ENCODE measurements at places on chromosomes 3 and 15.

- DNase-seq, result no peak
Measured at GRCh38 chr3:193530231-193531165, 24.2 kb downstream of the ATP13A4 start.

GRCh38 chr15:47688573-47689086 is 28.7 kb upstream of the SEMA6D start:
- no peak for DNase-seq

- no peak for DNase-seq
Measured at GRCh38 chr15:76904461-76905012, 603 bp downstream of the SCAPER start.

DNA sequence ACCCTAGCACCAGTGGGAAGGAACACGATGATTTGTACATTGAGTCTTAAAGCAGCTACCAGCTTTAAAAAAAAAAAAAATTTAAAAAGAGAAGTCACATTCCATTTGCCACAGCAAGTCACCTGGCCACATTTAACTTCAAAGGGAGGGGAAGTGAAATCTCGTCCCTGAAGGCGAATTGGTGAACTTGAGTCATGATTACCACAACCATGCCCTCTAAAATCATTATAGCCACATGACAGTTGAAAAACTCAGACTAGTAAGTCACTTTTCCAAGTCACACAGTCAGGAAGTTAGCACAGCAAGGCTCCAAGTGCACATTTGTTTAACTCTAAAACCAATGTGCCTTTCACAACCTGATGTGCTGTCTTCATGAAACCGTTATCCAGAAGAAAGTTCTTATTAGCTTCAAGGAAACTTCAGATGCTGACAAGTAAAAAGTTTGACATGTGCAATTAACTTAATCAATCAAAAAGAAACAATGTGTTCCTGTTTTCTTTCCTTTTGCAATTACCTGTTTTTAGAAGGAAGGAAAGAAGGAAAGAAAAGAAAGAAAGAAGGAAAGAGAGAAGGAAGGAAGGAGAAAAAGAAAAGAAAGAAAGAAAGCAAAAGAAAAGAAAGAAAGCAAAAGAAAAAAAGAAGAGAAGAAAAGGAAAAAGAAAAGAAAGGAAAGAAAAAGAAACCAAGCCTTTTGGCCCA is 8.3 kb upstream of the THSD4 start:
- no peak for DNase-seq

DNA sequence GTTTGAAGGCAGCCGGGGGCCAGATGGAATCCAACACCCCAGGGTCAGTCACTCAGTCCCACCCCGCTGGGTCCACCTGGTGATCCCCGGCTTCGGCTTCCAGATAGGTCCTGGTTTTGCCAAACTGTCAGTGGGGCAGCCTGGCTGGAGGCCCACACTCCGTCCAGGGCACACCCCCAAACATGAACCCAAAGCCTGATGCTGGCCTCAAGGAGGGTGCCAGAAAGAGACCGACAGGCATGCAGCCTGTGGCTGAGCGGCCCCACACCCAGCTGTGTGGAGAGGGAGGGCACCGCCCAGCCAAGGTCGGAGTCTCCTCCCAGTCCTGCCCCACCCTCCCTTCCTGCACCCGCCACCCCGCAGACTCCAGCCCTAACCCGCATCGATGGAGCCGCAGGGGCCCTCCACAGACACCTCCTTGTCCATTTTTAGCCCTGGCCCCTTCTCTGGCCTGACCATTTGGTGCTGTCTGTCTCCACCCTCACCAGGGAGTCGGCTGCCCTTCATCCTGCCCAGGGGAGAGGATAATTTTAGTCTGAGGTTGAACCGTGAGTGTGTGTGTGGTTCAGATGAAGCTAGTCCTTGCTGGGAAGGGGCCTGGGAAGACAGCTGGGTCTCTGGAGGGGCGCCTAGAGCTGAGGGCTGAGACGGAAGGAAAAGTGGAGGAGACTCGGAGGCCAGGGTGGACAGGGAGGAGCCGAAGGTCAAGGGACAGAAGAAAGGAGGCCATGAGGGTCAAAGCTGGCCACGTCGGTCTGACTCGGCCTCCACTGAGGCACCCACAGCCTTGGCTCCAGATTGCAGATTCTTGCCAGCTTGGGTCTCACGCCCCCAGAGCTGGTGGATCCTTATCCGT is 23.1 kb downstream of the TNK2 start:
- no peak for DNase-seq

DNA sequence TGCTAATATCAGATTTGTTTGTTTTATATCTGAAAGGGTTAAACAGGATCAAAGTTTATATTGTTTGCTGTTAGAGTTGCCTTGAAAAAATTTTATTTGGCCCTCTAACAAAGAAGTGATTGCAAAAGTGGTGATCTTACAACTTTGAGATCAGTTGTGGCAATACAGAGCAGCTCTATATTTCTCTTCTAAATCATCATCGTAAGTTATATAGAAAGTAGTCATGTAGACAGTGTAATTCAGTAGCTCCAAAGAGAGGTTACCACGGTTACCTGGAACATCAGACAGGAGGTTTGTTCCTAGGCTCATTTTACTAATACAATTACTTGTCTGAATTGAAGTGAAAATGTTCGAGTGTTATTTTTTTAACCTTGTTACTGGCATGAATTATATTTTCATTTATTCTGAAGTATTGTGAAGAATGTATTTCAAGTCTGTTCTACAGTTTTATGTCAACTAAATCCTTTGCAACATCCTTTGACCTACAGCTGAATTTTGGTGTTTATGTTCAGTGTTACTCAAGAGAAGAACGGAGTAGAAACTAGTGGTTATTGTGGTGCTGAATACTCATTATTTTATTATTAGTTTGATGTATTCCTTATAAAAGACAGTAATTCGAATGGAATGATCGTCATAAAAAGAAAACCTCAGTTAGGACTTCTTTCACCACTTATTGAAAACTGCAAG is 214.2 kb downstream of the NAALADL2 start:
- no peak for DNase-seq
